ENCODE measurements at places on chromosomes 5 and 9. TPM values are rescaled to one million over a fixed set of nuclear protein-coding genes. Genes with fewer than 3 reads are reported as not detected.

Gene LSM11
- polyA plus RNA-seq, result 1.6 TPM

Gene TAF11L5
- polyA plus RNA-seq, result not detected

Gene FLT4
- polyA plus RNA-seq, result 3.9 TPM

Gene FCN1
- not detected for polyA plus RNA-seq

Gene CTSV
- 60.9 TPM for polyA plus RNA-seq

Gene C7
- 64.0 TPM for polyA plus RNA-seq

Gene MARCOL
- not detected for polyA plus RNA-seq

Gene GRM6
- not detected for polyA plus RNA-seq

Gene DIPK1B
- polyA plus RNA-seq, result 162 TPM

Gene OR1N1
- not detected for polyA plus RNA-seq

Gene TRIO
- polyA plus RNA-seq, result 22.0 TPM

Gene CDKN2A
- not detected for polyA plus RNA-seq

Gene SLC25A51
- polyA plus RNA-seq, result 14.1 TPM

Gene SPAAR
- polyA plus RNA-seq, result 0.15 TPM

Gene MLANA
- polyA plus RNA-seq, result not detected

Gene SH2D3C
- 9.4 TPM for polyA plus RNA-seq

Gene SMIM33
- not detected for polyA plus RNA-seq

Gene GLDC
- 1.5 TPM for polyA plus RNA-seq

Gene LRRC26
- 1.4 TPM for polyA plus RNA-seq

Gene CCT5
- 265 TPM for polyA plus RNA-seq

Gene MYORG
- polyA plus RNA-seq, result 1.1 TPM

Gene HSPB3
- 57.3 TPM for polyA plus RNA-seq

Gene CACFD1
- polyA plus RNA-seq, result 56.6 TPM

Gene IL13
- not detected for polyA plus RNA-seq

Gene TERT
- polyA plus RNA-seq, result not detected

Gene DNAH5
- polyA plus RNA-seq, result 0.05 TPM

Gene PTPN3
- 0.84 TPM for polyA plus RNA-seq

Gene CTXN3
- polyA plus RNA-seq, result not detected

Gene FBXW11
- 82.3 TPM for polyA plus RNA-seq

Gene TSLP
- 1.4 TPM for polyA plus RNA-seq
